Activated gamma-delta T cell treated with anti-CD3 and anti-CD28 coated beads, Interleukin-2, amount 50 U/mL, for 16 hours (primary cell): ENCODE measurements at places on chromosomes 13 and 19.

GRCh38 chr19:44640518-44640917, 3.2 kb upstream of the PVR start:
- DNase-seq = no peak

- no peak for DNase-seq
Observed at GRCh38 chr13:20719783-20720182, 16.3 kb downstream of the IL17D start.

GRCh38 chr19:3098515-3099346, 4.6 kb downstream of the GNA11 start:
- DNase-seq = no peak

GRCh38 chr13:48726711-48727110, 73.0 kb downstream of the CYSLTR2 start:
- DNase-seq = no peak

GRCh38 chr13:64000321-64000720, 2584.7 kb upstream of the PCDH20 start:
- no peak for DNase-seq

- no peak for DNase-seq
Observed at GRCh38 chr19:46764817-46765291, 18.6 kb upstream of the STRN4 start.

GRCh38 chr19:14441041-14441938, 8.2 kb downstream of the PKN1 start:
- no peak for DNase-seq

DNA sequence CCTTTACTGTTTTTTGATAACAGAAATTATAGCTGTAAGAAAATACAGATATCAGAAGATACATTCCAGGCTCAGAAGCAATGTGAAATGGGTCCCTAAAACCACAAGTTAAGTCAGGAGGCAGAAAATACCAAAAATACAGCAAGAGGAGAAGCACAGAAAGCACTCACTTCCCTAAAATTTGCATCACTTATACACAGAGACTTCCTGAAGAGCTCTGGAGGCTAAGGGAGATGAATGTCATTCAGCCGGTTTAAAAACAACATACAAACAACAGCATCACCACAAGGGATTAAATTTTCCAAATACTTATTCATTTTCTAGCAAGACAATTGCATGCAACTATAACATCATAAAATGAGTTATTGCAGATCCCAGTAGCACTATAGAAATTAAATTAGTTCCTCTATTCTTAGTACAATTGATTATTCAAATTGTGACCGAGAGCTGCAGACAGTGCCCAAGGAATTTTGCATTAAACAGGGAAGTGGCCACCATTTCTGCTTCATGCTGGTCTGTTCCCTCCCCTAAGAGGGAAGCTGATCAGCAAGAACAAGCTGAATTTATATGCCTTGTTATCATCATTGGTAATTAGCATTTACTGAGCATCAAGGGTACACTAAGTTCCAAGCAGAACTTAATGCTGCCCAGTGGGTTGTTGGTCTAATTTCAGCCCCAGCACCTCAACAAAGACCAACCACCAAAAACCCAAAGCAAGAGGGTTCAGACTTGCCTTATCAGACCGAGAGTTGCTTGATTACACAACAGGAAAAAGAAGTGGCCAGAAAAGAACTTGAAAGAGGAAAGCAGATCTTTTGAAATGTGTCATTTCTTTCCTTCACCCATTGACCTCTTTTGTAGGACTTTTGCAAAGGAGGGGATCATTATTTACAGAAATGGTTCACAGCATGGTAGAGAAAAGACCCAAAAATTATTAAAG, 140.7 kb downstream of the KCTD12 start:
- DNase-seq = no peak

DNA sequence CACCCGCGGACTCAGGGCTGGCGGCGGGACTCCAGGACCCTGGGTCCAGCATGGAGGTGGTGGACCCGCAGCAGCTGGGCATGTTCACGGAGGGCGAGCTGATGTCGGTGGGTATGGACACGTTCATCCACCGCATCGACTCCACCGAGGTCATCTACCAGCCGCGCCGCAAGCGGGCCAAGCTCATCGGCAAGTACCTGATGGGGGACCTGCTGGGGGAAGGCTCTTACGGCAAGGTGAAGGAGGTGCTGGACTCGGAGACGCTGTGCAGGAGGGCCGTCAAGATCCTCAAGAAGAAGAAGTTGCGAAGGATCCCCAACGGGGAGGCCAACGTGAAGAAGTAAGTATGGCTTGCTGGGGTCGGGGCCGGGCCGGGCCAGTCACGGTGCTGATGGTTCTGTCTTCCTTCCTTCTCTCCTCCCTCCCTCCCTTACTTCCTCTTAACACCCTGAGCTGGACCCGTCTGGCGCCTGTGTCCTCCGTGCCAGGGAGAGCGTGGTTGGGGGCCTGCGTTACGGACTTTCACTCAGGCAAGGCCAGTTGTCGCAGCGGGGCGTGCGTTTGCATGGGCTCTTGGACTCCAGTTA, 1.4 kb downstream of the STK11 start:
- DNase-seq = no peak

DNA sequence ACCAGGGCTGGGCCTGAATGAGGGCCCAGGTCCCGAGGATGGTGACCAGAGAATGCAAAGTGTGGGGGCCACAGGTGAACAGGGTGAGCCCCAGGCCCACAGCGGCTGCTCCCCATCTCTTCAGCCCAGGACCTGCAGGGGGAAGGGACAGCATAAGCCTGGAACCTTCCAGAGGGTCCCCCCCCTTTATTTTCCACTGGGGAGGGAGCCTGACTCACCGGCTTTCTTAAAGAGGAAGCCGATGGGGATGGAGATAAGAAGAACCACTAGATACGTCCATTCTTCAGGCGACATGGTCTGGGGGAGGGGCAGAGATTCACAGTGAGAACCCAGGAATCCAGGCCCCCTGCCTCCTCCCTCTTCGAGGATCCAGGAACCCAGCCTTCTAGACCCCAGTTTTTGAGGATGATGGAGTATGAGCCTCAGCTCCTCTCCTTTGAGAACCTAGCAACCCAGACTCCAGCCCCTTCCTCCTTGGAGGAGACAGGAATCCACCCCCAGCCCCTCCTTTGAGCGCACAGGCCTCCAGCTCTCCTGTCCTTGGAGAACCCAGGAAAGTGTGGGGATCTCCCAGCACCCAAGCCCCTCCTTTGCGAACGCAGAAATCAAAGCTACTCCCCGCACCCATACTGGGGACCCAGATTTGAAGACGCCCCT, 1.0 kb downstream of the MBOAT7 start:
- no peak for DNase-seq

GRCh38 chr13:61685682-61686012, 270.0 kb upstream of the PCDH20 start:
- no peak for DNase-seq

DNA sequence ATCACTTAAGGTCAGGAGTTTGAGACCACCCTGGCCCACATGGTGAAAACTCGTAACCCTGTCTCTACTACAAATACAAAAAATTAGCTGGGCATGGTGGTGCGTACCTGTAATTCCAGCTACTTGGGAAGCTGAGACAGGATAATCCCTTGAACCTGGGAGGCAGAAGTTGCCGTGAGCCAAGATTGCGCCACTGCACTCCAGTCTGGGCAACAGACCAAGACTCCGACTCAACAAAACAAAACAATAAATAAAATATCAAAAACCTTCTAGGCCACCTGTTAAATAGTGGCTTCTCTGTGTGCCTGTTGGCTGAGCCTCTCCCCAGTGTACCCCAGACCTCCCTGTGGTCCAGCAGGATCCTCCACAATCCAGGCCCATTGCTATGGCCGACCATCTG, 3.3 kb upstream of the PSMD8 start:
- DNase-seq = no peak
